ENCODE measurements at places on chromosomes 5 and 9.

GRCh38 chr5:176181271-176181855 lies 56.9 kb upstream of the SIMC1 start:
- DNase-seq = no peak

DNA sequence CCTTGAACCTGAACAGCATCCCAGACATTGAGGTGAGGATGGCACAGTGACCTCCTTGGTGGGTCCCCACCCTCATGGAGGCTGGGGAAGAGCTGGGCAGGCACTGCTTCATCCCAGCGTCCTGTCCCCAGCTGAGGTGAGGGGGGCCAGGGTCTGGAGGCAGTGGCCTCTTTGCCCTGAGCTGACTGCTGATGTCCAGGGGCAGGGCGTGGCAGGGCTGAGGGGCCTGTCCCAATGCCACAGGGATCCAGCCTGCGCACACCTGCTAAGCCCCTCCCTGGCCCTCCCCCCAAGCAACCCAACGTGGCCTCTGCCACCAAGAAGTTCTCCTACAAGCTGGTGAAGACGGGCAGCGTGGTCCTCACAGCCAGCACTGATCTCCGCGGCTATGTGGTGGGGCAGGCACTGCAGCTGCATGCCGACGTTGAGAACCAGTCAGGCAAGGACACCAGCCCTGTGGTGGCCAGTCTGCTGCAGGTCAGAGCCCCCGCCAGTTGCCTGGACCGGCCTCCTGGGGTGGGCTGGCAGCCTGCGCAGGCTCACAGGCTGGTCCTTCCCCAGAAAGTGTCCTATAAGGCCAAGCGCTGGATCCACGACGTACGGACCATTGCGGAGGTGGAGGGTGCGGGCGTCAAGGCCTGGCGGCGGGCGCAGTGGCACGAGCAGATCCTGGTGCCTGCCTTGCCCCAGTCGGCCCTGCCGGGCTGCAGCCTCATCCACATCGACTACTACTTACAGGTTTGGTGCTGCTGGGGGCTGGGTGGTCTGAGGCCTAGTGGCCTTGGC lies 4.9 kb upstream of the EHMT1 start:
- no peak for DNase-seq

DNA sequence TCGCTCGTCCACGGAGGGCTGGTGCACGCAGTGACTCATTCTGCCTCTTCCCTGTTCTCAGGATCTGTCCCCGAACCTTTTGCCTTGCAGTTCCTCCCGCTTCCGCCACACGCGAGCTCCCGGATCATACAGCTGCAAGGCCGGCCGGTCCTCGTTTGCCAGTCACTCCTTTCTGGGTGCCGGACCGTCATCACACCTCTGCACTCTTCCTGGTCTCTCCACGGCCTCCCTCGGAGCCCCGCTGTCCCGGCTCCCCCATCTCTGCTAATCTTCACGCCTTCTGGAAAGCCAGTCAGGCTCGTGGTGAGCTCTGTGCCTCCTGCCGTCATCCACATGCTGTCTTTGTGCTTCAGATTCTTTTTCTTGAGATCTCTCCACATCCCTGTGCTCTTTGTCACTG lies 91.8 kb downstream of the STX17 start:
- no peak for DNase-seq

GRCh38 chr9:106417685-106418084 lies 445.3 kb upstream of the ZNF462 start:
- no peak for DNase-seq

DNA sequence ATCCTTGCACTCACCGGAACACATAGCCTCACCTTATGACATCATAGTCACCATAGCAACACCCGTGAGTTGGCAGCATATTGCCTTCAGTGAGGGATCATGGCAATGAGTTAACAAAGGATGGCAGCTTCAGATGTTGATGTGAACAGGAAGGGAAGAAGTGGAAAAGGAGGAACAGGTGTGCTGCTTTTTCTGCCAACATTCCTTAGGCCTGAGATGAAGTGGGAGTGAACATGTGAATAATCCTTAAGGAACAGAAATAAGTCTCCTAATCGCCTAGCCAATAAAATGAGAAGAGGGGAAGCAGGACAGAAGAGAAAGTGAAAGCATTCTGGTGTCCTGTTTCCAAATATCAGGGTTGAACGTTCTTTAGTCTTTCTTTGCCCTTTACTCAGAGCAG lies 360.0 kb downstream of the BRINP1 start:
- no peak for DNase-seq

- peak; percentile 49 for DNase-seq
These were observed 425 bp downstream of the PTPA start for GRCh38 chr9:129111528-129112151.

- peak; percentile 86 for DNase-seq
These were observed 576.9 kb downstream of the EBF1 start for GRCh38 chr5:158522776-158523175.

DNA sequence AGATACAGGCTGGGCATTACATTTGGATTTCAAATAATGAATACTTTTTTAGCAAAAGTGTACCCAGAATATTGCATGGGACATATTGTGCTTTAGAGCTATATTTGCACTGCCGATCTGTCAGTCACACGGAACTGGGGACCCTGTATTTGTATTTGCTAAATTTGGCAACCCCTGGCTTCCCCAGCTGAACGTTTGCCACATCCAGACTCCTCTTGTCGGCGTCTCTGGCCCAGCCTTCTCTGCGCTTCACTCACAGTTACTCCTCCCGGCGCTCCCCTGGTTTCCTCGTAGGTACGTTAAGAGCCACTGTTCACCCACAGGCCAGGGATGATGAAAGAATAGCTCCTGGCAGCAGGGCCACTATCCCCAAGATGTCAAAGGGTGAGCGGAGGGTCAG lies 58.7 kb downstream of the NSUN2 start:
- DNase-seq = no peak

DNA sequence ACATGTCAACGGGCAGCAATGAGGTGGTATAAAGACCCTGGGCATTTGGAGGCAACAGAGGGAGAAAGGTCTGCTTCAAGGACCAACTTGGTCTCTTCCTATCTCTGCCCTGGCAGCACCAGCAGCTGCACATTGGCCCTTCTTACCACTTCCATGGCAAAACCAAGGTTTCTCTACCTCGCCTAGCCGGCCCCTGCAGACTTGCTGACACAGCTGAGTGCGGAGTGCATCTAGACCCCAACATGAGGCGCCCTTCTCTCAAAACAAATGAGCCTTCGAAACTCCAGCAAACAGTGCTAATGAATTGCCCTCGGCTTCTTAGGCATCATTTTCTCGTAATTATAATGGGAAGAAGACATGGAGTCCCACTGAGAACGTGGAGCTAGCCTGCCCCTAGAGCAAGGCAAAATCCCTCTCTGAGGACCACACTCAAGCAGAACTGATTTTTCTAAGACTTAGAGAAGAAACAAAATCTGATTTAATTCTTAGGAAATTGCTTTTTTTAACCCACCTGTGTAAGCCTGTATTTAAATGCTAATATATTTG lies 42.1 kb downstream of the KCNMB1 start:
- no peak for DNase-seq

DNA sequence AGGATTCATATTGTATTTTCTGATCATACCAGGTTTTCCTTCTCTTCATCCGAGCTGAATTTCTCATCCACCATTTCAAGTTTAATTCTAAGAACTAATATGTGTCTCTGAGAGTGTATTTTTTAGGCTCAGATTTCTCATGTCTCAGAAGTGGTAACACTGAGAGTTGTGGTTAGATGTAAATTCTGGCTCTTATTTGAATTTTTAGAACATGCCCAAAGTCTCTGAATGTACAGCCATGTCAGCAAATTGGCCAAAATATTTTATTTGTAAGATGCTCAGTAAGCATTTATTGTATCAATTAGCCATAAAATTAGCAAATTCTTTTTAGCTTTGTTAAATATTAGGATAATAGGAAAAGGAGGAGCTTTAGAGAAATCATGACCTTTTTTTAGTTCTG lies 16.6 kb downstream of the SV2C start:
- no peak for DNase-seq

DNA sequence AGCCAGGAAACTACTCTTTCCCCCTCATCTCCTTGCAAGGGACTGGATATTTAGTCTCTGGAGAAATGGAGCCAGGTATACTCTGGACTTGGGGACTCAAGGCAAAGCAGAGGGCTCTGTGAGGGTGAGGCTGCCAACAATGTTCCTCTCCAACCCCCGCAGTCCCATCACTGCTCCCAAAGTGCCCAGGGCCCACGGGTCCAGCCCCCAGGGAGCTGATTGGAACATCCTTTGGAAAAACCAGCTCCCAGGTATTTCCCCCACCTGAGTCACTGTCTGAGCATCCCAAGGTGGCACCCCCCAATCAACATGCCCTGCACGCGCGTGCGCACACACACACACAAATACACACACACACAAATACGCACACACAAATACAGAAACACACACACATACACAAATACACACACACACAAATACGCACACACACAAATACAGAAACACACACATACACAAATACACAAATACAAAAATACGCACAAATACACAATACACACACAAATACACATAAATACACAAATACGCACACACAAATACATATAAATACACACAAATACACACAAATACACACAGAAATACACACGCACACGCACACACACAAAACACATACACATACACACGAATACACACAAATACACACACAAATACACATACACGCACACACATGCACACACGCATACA lies 137.4 kb downstream of the DAB2IP start:
- no peak for DNase-seq
